Stimulated activated CD8-positive, alpha-beta memory T cell treated with anti-CD3 and anti-CD28 coated beads, Interleukin-7, amount 100 ng/mL, for 1 hour (primary cell): ENCODE measurements at places on chromosomes 4 and X.

GRCh38 chr4:128542047-128542446 lies 254.4 kb upstream of the PGRMC2 start:
- DNase-seq, result no peak

GRCh38 chr4:124121461-124121971 lies 591.0 kb downstream of the ANKRD50 start:
- no peak for DNase-seq

DNA sequence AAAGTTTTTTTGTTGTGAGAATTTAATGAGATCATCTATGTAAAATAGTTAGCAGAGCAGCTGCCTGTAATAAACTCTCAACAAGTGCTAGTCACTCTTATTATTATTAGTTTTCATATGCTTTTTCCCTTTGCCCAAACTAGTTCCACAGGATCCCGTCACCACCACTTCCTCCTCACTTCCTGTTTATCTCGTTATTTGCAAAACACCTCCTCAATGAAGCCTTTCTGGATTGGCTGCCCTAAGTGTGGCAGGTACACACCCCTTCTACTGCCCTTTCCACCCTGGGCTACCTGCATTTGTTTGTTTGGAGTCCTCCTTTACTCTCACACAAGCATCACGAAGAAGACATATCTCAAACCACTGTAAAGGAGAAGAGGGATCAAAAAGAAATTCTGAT lies 54.4 kb upstream of the KLF3 start:
- no peak for DNase-seq

GRCh38 chr4:187478292-187479140 lies 517.1 kb upstream of the ZFP42 start:
- no peak for DNase-seq

- no peak for DNase-seq
These were observed 141.5 kb downstream of the RPS6KA6 start for GRCh38 chrX:84046403-84046984.

DNA sequence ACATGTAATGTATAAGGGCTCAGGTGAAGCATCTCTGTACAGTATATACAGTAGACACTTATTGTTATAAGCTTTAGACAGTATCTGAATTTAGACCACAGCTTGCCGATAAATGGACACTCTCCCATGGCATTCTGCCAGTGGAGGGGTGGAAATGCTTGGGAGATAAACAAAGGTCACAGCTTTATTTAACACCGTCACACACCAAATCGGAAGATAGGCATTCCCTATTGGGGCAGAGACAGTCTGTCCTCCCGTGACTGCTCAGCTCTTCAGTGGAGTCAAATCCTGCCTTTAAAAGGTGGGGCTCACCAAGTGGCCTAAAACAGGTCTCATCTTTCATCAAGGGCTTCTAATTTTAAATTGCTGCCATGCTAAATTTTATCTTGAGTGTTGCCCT lies 178.8 kb downstream of the CAMK2D start:
- DNase-seq, result no peak

- no peak for DNase-seq
These were observed 437.7 kb upstream of the FRG1 start for GRCh38 chr4:189502841-189503435.
